Left ventricle myocardium superior (tissue), 1 donor: ENCODE measurements at places on chromosomes 5 and 9.
A peak's percentile ranks its signal among the peaks of the same experiment; 100 is the strongest.

GRCh38 chr5:66057239-66057638 lies 86.9 kb upstream of the SREK1 start:
- DNase-seq: no peak

- DNase-seq: no peak
Observed at GRCh38 chr5:53024535-53024934, 35.4 kb downstream of the ITGA2 start.

DNA sequence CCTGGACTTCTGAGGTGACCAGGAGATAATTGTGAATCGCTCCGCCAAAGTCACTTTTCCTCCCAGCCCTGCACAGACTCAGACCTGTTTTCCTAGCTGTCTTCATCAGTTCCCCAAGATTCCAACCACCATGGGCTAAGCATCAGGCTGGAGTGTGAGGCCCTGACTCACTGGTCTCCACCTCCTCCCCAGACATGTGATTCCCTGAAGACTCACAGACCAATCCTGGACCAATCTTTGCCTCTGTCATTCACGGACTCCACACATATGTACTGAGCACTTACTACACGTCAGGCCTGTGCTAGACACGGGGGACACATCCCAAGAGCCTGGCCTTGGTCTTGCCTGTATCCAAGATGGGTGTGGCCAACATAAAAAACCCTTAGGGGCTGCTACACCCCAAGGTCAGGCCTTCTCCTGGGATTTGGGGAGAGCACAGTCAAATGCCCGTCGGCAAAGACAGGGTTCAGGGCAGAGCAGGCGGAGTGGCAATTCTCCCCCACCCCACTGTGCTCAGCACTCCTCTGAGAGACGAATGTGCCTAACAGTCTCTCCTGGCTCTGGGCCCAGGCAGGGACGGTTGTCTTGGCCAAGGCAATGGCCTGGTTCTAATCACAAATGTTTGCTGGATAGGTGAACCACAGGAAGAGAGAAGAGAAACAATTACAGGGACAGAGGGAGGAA lies 11.9 kb downstream of the EEIG1 start:
- DNase-seq: peak; percentile 88

- DNase-seq: no peak
Observed at GRCh38 chr5:163460562-163461171, at the start of gene HMMR. HMMR (plus strand) TSS chr5:163460632; CDS start chr5:163460693, 61 bp downstream.

DNA sequence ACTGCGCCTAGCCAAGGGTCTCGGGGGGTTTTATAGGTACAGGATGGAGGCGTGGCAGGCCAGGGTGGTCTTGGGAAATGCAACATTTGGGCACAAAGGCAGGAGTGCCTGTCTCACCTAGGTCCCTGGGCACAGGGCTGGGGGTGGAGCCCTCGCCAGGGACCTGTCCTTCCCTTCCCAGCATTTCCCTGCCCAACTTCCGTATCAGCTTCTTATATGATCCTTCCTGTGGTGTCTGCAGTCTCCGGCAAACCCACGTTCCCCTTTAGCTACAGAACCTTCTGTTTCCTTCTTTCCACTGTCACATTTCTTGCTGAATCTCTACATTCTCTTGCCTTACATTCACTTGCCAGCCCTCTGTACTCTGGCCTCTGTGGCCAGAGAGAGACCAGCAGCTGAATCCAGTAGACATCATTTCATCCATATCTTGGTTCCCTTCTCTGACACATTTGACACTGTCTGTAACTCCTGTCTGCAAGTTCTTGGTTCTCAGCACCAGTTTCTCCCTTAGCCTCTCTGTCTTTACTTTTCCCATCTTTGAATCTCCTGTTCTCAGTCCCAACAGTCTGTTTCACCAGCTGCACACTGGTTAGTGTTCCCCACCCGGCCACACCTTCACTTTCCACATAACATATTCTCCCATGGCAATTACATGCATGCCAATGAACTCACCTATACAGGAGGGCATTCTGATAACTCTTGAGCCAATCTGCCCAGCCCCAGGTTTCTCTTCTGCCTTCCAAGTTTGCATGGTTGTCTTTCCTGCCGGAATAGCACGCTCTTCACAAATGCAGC lies 134.7 kb upstream of the ZNF608 start:
- DNase-seq: no peak

DNA sequence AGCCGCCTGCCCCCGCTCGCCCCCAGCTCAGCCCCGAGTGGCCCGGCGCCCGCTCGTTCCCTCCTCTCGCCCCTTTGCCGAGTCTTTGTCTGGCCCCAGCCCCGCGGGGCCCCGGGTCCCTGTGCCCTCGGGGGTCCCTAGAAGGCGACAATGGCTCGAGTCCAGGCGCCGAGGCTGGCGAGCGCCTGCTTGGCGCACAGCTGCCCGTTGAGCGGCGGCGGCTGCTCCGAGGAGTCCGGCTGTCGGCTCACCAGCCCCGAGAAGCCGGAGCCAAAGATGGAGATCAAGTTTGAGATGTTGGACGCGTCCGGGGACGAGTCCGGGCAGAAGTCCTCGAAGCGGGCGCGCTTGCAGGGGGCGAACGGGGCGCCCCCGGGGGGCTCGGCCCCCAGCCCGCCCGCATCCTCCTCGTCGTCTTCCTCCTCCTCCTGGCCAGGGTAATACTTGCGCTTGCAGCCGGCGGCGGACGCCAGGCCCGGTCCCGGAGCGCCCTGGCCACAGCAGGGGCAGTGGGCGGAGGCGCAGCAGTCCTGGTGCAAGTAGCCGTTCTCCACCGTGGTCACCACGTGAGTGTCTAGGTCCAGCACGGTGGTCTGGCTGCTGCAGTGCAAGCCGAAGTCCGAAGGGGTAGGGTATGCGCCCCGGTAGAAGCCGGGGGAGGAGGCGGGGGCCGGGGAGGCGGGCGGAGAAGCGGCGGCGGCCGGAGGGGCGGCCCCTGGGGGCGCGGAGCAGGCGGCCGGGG lies 1.2 kb downstream of the IER5L start:
- DNase-seq: peak; percentile 66

DNA sequence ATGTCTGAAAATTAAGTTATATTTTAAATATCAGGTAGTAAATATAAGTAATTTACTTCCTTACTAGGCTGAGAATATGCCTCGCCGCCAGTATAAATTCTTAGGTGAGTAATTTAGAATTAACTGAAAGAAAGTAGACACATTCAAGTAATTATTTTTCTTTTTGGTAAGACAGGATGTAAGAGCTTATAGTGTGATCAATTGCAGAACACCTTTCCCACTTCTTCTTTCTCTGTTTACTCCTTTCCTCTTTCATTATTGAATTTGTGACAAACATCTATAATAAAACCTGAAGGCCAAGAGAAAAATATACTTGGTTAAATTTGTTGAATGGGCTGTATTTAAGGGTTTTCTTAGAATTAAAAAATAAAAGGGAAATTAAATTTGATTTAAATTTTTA lies 195.1 kb upstream of the CDKN2B start:
- no peak for DNase-seq

DNA sequence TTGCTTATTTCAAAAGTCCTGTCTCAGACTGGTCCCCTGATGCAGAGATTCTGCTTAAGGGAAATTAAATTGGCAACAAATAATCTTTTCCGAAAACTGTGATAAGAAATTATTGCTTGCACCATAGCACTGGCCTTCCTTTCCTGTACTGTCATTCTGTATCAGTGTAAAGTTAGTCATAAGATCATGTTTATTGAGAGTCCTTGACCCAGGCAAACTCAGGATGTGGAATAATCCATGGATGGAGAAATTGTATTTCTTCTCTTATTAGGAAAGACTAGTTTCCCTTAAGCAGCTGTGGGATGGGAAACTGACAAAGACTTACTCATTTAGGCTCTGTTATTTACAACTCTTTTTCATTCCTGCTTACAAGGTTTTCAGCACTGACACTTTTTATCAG lies 83.0 kb upstream of the RANBP6 start:
- no peak for DNase-seq

- no peak for DNase-seq
Observed at GRCh38 chr5:6845856-6846255, 132.6 kb downstream of the TENT4A start.

- no peak for DNase-seq
Observed at GRCh38 chr9:16175461-16175860, 622.6 kb downstream of the CCDC171 start.

GRCh38 chr5:121429761-121430160 lies 421.9 kb upstream of the FTMT start:
- no peak for DNase-seq

DNA sequence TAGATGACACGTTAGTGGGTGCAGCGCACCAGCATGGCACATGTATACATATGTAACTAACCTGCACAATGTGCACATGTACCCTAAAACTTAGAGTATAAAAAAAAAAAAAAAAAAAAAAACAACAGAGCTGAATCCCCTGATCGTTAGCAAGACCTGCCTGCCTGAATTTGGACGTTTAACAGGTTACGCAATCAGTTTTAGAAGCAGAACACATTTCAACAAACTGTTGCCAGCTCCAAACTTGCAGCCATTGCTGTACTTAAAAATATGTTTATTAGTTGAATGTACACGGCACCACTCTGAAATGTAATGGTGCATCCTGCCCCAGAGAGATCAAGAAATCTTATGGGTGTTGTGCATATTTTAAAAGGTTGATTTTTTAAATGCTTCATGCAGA lies 680.0 kb downstream of the TLE4 start:
- no peak for DNase-seq

- no peak for DNase-seq
Observed at GRCh38 chr5:55437452-55437851, 97.3 kb downstream of the PLPP1 start.

GRCh38 chr5:173302546-173303155 lies 25.6 kb downstream of the STC2 start:
- no peak for DNase-seq

GRCh38 chr5:174374206-174374605 lies 328.7 kb downstream of the NSG2 start:
- DNase-seq: no peak

DNA sequence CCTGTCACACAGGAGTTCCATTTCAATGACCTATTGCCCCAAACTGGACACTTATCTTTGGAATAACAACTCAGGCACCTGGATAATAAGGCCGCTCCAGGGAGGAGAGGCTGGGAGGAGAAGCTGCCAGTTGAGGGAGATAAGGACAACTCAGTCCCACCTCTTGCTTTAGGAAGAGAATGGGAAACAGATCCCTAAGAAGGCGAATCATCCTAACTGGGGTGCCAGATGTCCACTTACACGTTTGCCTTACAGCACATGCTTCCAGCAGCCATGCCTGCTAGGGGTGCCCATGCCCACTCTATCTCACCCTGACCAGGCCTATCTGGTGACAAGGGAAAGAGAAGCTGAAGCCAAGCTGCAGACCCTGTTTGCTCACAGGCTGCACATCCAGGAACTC lies 6.5 kb downstream of the HK3 start:
- no peak for DNase-seq

DNA sequence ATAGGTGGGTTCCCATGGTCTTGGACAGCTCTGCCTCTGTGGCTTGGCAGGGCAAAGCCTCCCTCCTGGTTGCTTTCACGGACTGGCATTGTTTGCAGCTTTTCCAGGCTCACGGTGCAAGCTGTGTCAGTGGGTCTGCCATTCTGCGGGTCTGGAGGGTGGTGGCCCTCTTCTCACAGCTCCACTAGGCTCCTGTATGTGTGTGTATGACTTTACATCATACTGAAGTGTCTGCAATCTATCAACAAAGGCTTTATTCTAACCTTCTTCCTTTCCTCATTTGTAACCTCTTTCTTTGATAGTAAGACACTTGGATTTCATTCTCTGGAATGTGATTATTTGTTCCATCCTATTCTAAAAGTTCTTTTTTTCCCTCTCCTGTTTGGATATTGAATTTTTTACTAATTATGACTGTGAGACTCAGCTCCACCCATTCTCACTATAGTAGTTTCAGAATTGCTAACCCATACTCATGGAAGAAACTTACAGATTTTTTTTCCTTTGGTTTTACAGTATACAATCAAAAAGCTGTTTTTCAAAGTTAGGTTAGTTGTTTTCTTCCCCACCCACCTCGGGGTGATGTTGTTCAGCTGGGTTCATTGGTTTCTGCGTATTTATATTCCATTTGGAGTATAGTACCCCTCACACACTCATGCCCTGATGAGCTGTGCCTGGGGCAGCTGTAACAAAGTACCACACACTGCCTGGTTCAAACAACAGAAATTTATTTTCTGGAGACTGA lies 144.6 kb upstream of the OTULINL start:
- DNase-seq: no peak

GRCh38 chr5:155189981-155190380 lies 176.4 kb downstream of the KIF4B start:
- no peak for DNase-seq

GRCh38 chr5:54651482-54652076 lies 134.0 kb downstream of the SNX18 start:
- DNase-seq: peak; percentile 88

GRCh38 chr5:172722327-172722815 lies 48.6 kb downstream of the DUSP1 start:
- DNase-seq: no peak

- DNase-seq: peak; percentile 47
Observed at GRCh38 chr5:173890195-173890991, 2.2 kb downstream of the CPEB4 start.

DNA sequence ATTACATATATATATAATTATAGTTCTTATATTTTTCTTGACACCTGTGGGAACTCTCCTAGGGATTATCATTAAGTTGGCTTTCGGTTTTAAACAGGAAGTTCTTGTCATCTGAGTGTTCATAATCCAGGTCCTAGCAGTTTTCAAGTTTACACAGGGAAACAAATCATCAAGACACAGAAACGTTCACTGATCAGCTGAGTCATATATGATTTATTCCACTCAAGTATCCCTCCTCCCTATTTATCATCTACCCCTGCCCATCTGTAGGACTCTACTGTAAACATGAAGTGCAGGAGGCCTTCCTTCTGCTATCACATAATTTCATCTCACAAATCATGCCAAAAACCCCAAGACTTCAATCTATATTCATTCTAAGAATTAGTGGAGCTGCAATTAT lies 6.3 kb downstream of the SLC25A51 start:
- no peak for DNase-seq

GRCh38 chr5:74625742-74626241 lies 14.7 kb downstream of the ENC1 start:
- no peak for DNase-seq

DNA sequence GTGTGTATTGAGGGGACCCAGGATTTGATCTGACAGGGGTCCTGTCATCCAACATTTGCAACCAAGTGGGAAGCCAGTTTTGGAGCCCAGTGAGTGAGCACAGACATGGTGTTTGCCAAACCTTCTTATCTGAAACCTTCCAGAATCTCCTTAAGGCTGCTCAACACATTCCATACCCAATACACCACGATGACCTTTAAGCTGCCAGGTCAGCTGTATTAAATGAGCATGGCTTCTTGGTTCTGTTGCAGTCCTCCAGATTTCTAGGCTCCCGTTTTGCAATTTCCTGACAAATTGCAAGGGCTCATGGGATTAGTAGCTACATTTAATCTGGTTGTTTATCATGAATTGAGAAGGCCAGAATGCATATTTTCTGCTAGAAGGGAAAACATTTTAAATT lies 124.2 kb upstream of the ATP10B start:
- no peak for DNase-seq

DNA sequence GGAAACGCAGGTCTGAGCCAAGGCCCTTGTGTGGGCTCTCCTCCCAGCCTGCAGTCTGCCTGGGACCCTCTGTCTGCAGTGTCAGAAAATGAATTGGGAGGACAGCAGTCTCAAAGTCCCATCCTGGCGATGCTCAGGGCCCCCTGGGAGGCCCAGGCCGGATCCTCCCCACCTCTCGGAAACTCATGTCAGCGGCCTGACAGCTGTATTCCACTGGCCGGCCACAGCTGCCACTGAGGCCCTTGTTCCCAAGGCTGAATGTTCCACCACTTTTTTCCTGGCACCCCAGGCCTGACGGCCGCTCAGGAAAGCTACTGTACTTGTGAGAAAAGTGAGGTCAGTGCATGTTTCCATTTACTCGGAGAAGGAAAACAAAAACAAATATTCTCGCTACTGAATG lies 180.0 kb downstream of the FGF18 start:
- peak; percentile 69 for DNase-seq

- DNase-seq: no peak
Observed at GRCh38 chr5:32837211-32837610, 126.1 kb downstream of the NPR3 start.
